Cerebellar nuclear complex (tissue), 1 donor: ENCODE measurements at places on chromosomes 3 and 15.

GRCh38 chr15:26355472-26356074 lies 417.3 kb downstream of the GABRB3 start:
- DNase-seq: no peak

DNA sequence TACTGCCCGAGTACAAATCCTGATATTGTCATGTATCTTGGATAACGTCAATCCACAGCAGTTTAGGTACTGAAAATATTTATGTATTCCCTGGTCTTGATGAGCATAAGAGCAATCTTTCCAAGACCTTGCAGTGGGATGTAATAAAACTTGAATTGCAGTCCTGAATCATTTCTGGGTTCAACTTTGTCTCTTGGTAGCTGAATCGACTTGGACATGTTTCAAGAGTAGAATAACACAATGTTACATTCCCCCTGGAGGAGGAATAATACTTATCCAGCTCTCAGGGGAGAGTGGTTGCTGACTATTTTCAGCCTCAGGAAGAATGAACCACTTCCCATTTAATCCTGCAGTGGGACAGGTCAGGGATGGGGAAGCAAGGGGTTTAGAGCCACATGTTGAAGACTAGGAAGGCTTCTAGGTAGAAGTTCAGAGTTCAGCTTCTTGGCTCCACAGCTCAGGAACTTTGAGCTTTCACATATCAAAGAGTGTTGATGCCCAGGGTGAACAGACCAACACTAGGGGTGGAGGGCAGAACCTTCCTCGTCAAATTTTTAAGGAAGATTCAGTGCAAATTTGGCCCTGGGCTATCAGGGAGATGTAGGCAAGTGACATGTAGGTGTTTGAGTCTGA lies 43.4 kb upstream of the GPD1L start:
- DNase-seq: no peak

GRCh38 chr3:68893600-68894239 lies 38.6 kb downstream of the TAFA4 start:
- no peak for DNase-seq

GRCh38 chr3:11495948-11496557 lies 147.7 kb downstream of the VGLL4 start:
- no peak for DNase-seq

DNA sequence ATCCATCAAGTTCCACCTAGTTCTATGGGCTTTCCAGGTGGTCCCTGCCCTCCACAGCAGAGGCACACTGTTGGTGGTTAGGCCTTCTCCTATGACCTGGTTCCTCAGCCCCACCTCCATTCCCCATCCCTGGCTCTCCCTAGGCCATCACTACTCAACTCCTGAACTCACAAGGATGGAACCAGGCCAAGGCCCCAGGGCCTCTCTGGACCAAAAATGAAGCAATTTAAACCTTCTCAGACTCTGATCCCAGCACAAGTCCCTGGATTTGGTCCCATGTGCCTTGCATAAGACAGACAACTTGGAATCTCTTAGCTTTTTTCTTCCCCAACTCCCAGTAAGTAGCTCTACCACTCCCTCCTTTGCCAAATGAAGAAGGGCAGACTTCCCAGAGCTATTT lies 14.4 kb upstream of the ACAN start:
- no peak for DNase-seq

GRCh38 chr15:37903919-37904625 lies 30.4 kb upstream of the TMCO5A start:
- DNase-seq: no peak

GRCh38 chr3:74642876-74643275 lies 28.4 kb upstream of the CNTN3 start:
- no peak for DNase-seq

GRCh38 chr3:39409514-39410136 lies 3.1 kb downstream of the RPSA start:
- DNase-seq: no peak

GRCh38 chr15:40562691-40563090 lies 2.2 kb downstream of the CCDC32 start:
- DNase-seq: no peak

DNA sequence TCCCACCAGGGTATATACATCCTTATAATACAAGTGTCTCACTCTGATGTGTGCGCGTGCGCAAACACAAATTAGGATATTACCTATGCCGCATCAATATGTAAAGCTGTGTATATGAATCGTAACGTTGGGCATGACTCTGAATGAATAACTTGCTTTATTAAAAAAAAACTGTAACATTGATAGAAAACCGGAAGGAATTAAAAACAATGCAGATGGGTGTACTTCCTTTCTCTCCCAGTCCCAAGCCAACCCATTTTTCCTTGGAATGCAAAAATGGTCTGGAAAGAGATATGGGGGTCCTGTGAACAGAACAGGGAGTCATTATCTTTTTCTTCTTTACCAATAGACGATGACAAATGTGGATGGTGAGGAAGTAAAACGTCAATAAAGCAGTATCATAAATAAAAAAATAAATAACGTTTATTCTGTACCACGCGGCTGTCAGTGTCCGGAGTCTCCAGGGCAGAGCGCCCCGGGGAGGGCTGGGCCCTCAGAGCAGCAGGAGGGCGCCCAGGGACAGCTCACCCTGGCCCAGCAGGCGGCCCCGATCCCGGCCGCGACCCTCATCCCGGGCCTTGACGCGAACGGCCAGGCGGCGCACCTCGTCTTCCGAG lies 1.6 kb downstream of the C2CD4B start:
- no peak for DNase-seq

- DNase-seq: no peak
Observed at GRCh38 chr3:163721596-163721995, 1356.7 kb downstream of the SI start.

DNA sequence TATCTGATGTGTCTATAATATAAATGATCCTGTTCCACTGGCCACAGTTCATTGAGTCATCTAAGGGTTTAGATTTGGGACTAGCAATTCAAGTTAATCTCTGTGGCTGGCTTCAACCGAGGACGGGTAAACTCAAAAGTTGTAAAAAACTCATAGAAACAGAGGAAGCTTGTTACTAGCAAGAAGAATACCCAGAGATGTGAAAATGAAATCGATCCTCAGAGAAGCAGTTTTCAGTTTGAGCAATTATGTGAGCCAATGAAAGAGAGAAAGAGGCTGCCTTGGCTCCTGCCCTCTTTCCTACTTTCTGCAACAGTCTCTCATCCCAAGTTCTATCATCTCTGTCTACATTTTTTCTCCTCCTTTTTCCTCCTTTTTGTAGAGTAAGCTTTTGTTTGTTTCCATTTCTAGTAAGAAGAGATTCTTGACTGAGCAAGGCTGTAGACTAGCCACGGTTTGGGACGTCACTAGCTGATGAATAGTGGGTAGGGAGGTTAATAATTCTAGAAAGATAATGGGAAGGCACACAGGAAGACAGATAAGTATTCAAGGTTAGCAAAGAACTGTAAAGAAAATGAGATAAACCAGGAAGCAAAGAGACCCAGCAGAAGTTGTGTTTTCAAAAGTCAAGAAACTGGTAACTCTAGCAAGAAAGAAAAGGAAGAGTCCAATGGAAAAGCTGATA lies 298.9 kb upstream of the NR2F2 start:
- DNase-seq: no peak

DNA sequence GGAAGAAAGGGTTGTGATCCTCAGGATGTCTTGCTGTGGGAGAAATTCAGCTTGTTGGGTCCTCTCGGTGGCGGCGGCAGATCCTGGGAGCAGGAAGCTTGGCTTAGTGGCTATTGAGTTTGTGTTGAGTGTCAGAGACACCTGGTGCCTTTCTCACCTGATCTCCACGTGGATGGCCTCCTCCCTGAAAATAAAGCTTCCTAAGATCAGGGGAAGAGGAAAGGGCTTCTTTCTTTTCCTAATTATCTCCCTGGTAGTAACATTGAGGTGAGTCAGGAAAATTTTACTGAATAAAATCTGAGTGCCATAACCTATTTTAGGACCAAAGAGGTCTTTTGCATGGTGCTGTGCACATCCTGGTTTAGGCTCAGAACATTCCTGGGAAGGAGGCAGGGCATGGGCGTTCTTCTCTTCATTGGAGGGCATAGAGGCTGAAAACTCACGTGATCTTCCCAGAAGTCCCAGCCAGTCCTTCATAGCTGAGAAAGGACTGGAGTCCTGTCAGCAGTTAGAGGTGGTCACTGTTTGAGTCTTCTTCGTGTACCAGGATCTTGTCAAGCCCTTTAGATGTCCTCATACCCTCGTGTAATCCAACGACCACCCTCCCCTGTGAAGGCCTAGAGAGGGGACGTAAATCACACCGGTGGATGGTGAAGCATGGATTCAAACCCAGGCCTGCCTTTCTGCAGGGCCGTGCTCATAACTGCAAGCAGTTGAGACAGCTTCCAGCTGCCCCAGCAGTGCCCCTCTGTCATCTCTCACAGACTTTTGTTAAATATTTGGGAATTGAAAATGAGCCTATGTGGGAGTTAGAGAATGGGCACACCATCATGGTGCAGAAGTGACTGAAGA lies 1.1 kb downstream of the CMTM8 start:
- DNase-seq: no peak

- DNase-seq: no peak
Observed at GRCh38 chr15:57189466-57189865, 186.8 kb upstream of the CGNL1 start.

DNA sequence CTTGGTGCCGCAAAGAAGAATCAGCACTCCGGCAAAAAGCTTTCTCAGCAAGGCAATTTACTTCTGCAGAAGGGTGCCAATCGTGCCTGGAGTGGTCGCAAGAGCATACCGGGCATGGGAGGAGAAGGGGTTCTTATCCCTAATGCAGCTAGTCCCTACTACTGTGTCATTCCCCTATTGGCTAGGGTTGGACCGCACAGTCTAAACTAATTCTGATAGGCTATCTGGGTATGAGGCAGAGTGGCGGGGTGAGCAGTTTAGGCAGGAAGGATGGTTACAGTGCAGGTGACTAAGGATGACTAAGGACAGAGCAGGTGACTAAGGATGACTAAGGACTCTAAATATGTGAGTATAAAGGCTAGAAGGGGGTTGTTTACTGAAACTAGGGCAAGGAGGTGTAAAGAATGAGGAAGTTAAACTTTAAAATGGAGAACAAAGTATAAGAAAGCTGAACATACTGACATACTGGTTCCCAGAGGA lies 52.9 kb downstream of the PGBD4 start:
- no peak for DNase-seq

DNA sequence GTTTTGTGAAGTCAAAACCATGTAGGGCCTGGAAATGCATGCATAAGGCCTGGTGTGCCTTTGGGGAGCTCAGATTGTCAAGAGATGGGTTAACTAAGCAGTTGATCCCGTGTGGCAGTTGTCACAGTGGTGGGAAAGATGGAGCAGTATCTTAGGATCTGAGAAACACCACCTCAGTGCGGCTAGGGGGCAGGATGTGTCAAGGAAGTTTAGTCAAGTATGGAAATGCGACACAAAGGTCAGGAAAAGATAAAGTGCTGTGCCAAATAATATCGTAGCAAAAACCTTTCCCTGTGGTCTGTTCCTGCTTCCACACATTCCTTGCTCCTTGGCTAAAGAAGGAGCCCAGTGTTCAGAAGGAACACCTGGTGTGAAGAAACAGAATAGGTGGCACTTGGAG lies 396.4 kb downstream of the EDEM1 start:
- no peak for DNase-seq

DNA sequence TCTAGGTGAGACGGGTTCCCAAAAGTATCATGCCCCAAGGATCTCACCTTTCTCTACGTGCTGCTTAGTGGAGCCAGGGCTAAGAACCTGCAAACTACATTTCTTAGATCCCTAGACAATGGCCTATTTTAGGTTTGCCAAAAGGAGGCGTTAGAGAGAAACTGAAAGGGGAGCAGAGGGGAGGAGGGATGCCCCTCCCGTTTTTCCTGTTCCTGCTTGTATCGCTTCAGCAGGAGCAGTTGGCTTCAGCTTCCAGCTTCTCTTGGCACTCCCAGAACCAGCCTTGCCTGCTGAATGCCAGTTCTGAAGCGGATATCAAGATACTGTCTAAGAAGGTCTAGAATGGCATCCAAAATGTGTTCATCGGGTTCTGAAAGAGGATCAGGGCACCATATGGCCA lies 58.4 kb upstream of the ABHD17C start:
- DNase-seq: no peak

DNA sequence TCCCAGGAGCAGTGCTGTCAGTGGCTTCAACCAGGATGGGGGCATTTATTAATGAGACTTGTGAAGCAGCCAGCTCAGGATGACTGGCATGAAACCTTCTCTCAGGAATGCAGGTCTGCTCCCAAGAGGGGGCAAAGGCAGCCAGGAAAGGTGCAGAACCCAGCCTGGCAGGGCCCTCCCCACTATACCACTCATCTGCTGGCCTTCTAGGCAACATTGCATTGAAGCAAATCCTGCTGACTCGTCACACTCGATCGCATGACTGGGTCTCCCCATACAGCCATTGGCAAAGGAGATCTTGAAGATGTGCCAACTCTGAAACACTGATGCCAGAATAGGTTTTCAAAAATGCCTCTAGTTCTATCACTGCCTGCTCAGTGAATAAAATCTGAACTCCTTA lies 65.7 kb upstream of the CMTM7 start:
- DNase-seq: no peak

- no peak for DNase-seq
Observed at GRCh38 chr3:134374105-134374790, at the start of gene AMOTL2. Gene AMOTL2 (minus strand): TSS chr3:134374447. CDS start chr3:134371433, 3,014 bp downstream.

DNA sequence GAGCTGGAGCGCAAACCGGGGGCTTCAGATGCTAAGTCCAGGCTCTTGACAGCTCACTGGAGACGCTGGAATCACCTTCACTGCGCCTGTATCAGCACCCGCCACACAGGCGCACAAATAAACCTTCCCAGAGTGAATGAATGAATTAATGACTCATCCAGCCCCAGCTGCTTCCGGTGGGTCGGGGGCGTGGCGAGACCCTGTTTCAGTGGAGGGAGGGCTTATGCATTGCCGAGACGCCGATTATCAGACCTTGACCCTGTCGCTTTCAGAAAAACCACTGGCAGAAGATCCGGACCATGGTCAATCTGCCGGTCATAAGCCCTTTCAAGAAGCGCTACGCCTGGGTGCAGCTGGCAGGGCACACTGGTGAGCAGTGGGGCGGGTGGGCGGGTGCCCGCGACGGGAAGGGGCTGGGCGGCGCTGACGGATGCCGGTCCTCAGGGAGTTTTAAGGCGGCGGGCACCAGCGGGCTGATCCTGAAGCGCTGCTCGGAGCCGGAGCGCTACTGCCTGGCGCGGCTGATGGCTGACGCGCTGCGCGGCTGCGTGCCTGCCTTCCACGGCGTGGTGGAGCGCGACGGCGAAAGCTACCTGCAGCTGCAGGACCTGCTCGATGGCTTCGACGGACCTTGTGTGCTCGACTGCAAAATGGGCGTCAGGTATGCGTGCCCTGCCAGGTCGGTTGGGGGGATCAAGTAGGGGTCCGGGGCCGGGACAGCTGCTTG lies 7.7 kb downstream of the ITPKA start:
- DNase-seq: no peak

- DNase-seq: no peak
Observed at GRCh38 chr3:187944390-187945179, 199.3 kb upstream of the BCL6 start.

- no peak for DNase-seq
Observed at GRCh38 chr15:35880896-35881295, 334.9 kb upstream of the DPH6 start.

GRCh38 chr15:52020221-52021085 lies 1.4 kb downstream of the MAPK6 start:
- DNase-seq: no peak

DNA sequence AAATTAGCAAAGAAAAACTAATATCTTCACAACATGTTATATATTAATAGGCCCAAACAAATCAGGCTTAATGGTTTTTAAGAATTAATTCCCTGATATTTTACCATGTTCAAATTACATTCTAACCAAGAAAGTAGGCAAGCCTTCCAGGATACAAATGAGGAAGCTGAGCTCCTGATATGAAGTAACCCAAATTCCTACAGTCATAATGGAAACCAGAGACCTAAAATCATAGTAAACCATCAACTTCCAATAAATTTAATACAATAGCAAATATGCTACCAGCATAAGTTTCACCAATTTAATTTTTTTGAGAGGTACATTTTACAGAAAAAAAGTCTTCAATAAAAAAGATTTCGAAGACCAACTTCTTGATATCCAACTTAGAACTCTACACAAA lies 3.8 kb downstream of the DCBLD2 start:
- DNase-seq: no peak
